ENCODE measurements at places on chromosomes 3 and 15.

DNA sequence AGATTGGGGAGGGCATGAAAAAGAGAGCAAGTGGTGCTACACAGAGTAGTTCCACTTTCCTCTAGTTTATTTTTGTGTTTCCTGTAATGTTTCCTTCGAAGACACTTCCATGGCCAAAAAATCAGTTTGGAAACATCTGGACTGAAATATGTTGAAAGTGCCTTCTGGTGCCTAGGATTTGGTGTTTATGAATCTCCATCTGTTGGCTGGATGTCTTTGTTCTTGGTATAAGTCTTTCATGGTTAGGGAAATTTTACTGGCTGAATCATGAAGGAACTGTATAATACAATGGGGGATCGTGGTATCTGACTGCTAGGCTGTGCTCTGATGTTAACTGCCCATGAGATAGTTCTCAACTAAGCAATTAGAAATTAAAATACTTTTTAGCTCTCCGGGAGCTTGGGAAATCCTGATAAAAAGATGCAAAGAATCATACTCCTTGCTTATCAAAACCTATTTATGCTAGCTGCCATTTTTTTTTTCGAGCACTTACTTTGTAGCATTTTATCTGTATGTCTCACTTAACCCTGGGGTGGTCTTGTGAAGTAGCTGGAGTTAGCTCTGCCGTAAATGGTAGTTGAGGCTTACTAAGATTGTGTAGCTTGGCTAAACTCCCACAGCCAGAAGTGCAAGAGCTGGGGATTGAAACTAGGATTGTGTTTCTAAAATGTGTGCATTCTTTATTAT lies 21.9 kb downstream of the AKAP13 start:
- DNase-seq = no peak

DNA sequence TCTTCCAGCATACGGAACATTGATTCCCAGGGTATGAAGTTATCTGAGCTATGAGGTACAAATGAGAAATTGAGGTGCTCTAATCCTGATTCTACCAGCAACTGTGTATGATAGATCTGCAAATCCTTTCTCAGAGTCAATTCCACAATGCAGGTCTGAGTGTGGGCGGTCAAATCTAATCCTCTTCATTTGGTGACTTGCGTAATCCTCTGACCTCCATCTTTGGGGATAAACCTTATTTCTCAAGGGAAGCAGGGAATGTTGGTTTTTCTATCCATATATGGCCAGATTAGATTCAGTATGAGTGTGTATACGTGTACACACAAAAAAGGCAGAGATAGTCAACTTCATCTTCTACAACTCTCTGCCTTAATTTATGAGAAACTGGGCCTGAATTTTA lies 348.4 kb upstream of the IL12A start:
- no peak for DNase-seq

DNA sequence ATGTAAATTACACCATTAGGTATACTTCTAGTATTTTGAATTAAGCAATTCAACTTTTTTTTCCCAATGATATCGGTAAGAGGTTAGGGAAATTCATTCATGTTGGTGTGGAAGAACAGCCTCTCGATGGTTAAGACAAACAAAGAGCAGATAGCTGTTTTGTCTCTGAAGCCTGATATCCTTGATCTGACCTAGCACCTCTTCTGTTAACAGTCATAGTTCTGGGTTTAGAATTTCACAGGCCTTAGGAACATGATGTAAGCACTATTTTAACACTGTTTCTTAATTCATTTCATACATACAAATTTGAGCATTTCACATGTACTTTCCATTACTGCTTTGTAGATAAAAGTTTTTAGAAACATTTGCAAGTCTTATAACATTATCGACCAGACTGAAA lies 367.5 kb upstream of the ZNF385D start:
- no peak for DNase-seq

GRCh38 chr3:44077267-44077666 lies 164.4 kb upstream of the TOPAZ1 start:
- DNase-seq = no peak

- DNase-seq = no peak
Observed at GRCh38 chr15:57406062-57406772, 29.9 kb downstream of the CGNL1 start.

- DNase-seq = no peak
Observed at GRCh38 chr3:159126261-159127020, 324.6 kb downstream of the MFSD1 start.

DNA sequence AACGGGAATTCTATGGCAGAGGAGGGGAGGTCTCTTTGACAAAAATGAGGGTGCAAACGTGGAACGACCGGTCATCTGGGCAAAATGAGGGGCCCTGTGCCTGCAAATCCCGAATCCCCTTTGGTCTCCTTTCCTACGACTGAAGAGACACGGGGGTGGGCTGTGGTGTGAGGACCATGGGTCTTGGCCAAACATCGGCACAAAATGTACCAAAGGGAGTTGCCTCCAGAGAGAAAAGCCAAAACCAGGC lies 498 bp downstream of the ZNF280D start:
- DNase-seq = no peak

- DNase-seq = peak; percentile 20
Observed at GRCh38 chr15:92629975-92630626, 25.5 kb downstream of the FAM174B start.

DNA sequence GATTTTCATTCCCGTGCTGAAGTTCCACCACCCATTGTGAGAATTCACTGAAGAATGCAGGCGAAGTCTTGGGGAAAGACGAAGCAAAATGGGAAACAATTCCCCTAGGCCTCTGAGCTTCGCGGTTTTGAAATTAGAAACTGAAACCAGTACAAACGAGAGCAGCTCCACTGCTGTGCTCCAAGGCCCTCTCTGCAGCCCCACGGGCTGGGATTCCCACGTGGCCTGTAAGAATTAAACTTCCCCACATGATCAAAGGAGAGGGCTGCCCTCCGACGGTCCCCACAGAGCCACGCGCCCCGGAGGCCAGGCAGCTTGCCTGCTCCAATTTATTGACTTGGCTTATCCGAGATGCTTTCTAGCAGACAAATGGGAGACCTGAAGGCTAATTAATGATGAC lies 144.0 kb downstream of the GREM1 start:
- peak; percentile 50 for DNase-seq

- DNase-seq = no peak
Observed at GRCh38 chr15:85609492-85609891, 185.2 kb downstream of the KLHL25 start.
